Naive thymus-derived CD4-positive, alpha-beta T cell (primary cell): ENCODE measurements at places on chromosomes 6 and 20.
A peak's percentile ranks its signal among the peaks of the same experiment; 100 is the strongest.

GRCh38 chr6:6006006-6006427 lies 708 bp downstream of the NRN1 start:
- H3K4me3 ChIP-seq, result no peak overlapping the region
- peaks cover 58% of the 10 kb centered on the region for H3K4me1 ChIP-seq
- H3K27ac ChIP-seq, result no peak overlapping the region
- DNase-seq, result no peak

GRCh38 chr20:7379621-7380220 lies 560.5 kb downstream of the HAO1 start:
- no peaks in the 10 kb centered on the region for H3K27me3 ChIP-seq
- DNase-seq, result no peak
- H3K27ac ChIP-seq, result no peak overlapping the region
- no peak overlapping the region for H3K4me3 ChIP-seq
- H3K4me1 ChIP-seq, result no peaks in the 10 kb centered on the region

DNA sequence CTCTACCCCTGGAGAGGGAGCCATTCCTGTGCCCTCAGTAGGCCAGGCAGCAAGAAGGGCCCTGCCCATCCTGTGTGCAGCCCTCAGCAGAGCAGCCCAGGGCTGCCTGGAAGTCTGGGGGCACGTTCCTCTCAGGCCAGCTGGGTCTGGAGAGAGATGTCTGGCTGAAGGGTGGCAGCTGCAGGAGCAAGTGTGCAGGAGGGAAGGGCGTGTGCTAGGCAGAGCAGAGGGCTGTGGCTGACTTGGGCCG lies 62.7 kb downstream of the NOL4L start:
- H3K27ac ChIP-seq, result peak overlapping the region; percentile 60
- H3K4me1 ChIP-seq, result peaks cover 65% of the 10 kb centered on the region

DNA sequence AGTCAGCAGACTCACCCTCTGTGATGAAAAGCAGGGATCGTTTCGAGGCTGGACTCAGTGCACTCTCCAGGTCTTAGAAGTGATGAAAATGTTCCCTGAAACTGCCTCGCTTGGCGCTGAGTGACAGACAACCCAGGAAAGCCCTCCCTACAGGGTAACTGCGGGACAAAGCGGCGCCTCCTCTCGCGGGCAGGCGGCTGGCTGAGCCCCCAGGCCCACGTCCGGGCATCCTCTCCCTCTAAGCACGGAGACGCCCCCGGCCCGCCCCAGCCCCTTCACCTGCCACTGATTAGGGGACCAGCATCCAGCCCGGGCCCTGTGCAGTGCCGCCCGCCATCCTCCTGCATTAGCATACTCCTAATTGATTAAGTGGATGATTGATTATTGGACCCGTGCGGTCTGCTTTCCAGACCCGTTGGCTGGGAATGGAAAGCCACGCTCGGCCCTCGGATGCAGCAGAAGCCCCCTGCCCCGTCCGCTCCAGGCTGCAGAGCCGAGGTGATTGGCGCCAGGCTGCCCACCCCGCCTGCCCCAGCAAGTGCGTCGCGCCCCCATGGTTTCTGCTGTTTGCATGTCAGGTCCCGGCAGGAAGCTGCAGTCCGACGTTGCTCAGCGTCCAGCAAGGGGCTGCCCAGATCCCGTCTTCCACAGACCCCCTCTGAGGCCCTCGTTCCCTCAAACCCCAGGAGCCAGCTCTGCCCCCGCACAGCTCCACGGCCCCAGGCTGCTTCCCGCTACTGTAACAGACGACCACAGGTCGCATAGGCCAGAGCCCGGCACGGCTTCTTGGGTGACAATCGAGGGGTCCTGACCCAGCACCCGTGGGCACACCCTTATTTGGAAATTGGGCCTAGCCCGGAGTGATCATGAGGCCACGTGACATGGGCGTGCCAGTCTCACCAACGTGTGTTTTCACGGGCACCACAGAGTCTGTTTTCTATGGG lies 131.6 kb downstream of the DLL1 start:
- no peaks in the 10 kb centered on the region for H3K27me3 ChIP-seq
- no peak for DNase-seq

- no peak overlapping the region for H3K4me3 ChIP-seq
- no peak for DNase-seq
- no peaks in the 10 kb centered on the region for H3K27me3 ChIP-seq
- H3K4me1 ChIP-seq, result no peaks in the 10 kb centered on the region
Observed at GRCh38 chr20:32623667-32624157, 38.6 kb upstream of the NOL4L start.

GRCh38 chr20:722822-723644 lies 45.3 kb downstream of the SLC52A3 start:
- no peaks in the 10 kb centered on the region for H3K4me1 ChIP-seq
- H3K36me3 ChIP-seq, result no peaks in the 10 kb centered on the region
- no peak for DNase-seq
- no peak overlapping the region for H3K27ac ChIP-seq

GRCh38 chr6:127120023-127120786 lies 1.7 kb downstream of the RSPO3 start:
- peak; percentile 22 for DNase-seq
- no peaks in the 10 kb centered on the region for H3K36me3 ChIP-seq
- no peaks in the 10 kb centered on the region for H3K4me1 ChIP-seq
- peaks cover 5% of the 10 kb centered on the region for H3K27me3 ChIP-seq
- H3K4me3 ChIP-seq, result no peak overlapping the region

GRCh38 chr6:135280375-135281136 lies 99.4 kb downstream of the MYB start:
- H3K4me1 ChIP-seq, result no peaks in the 10 kb centered on the region
- DNase-seq, result no peak
- no peaks in the 10 kb centered on the region for H3K27me3 ChIP-seq
- H3K4me3 ChIP-seq, result no peak overlapping the region
- no peak overlapping the region for H3K27ac ChIP-seq
- no peaks in the 10 kb centered on the region for H3K36me3 ChIP-seq

GRCh38 chr20:62952373-62952967 lies at the start of gene SLC17A9:
Gene SLC17A9 (plus strand): TSS chr20:62952709. CDS start chr20:62952831, 122 bp downstream.
- H3K4me3 ChIP-seq, result peak within 1 kb of the TSS; percentile 65
- H3K4me1 ChIP-seq, result peaks cover 13% of the 10 kb centered on the region
- peaks cover 28% of the 10 kb centered on the region for H3K36me3 ChIP-seq
- H3K27ac ChIP-seq, result peak within 1 kb of the TSS; percentile 66

DNA sequence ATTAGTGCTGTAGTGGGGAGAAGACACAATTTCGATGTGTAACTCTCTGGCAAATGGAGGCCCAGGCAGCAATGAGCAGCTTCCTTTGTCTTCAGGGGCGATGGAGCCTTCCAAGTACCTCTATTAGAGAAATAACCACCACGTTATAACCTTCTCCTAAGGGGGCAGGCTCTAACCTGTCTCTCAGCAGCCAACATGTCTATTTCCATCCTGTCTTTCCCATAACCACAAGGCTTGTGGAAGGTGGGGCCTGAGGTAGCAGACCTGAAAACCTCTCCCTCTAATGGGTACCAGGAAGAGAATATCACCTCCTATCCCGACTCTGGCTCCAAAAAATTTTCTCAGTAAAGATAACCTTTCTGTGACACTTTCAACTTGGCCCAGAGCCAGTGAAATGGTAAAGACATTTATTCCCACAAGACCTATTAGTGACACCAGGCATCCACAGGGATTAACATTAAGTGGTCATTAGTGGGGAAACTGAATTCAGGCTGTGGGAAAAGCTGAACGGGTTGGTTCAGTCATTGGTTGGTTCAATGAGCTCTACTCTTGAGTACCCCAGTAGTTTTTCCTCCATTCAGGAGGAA lies 4.0 kb downstream of the PEX6 start:
- H3K27me3 ChIP-seq, result no peaks in the 10 kb centered on the region
- H3K4me1 ChIP-seq, result peaks cover 25% of the 10 kb centered on the region
- no peaks in the 10 kb centered on the region for H3K36me3 ChIP-seq

DNA sequence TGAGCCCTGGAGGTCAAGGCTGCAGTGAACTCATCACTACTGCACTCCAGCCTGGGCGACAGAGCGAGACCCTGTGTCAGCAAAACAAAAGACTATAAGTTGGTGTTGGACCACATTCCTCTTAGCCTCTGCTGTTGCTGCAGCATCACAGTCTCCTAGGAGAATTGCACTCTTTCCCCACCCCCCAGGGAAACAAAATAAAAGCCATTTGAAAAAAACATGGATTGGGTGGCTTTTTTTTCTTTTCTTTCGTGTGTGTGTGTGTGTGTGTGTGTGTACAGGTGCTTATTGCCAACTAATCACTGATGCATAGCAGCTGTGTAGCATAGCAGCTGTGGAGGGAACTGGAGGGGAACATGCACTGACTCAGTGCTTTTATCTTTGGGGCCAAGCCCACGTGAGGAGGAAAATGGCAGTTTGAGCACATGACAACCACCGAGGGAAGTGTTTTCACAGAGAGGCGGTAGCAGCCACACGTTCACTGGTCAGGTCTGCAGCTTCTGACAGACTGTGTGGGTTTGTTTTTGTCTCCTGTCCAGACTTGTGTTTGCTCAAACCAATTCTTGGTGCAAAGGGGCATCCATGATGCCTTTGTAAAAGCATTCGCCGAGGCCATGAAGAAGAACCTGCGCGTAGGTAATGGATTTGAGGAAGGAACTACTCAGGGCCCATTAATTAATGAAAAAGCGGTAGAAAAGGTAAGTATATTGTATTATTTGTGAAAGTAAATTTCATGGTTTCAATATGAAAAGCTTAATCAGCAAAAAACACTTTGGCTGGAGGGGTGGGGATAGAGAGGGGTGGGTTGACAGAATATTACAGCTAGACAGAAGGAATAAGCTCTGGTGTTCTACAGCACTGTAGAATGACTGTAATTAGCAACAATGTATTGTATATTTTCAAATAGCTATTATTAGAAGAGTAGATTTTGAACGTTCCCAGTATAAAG lies 27.7 kb downstream of the ALDH5A1 start:
- H3K4me1 ChIP-seq, result no peaks in the 10 kb centered on the region
- no peak overlapping the region for H3K27ac ChIP-seq
- DNase-seq, result no peak
- H3K27me3 ChIP-seq, result no peaks in the 10 kb centered on the region
- H3K36me3 ChIP-seq, result peaks cover 14% of the 10 kb centered on the region
- no peak overlapping the region for H3K4me3 ChIP-seq

- no peaks in the 10 kb centered on the region for H3K36me3 ChIP-seq
- no peaks in the 10 kb centered on the region for H3K27me3 ChIP-seq
- DNase-seq, result no peak
Observed at GRCh38 chr6:89387516-89388201, 24.4 kb downstream of the RRAGD start.

- no peak overlapping the region for H3K27ac ChIP-seq
- no peaks in the 10 kb centered on the region for H3K36me3 ChIP-seq
- H3K4me1 ChIP-seq, result no peaks in the 10 kb centered on the region
- H3K27me3 ChIP-seq, result no peaks in the 10 kb centered on the region
Observed at GRCh38 chr6:4545893-4546292, 230.3 kb upstream of the CDYL start.

DNA sequence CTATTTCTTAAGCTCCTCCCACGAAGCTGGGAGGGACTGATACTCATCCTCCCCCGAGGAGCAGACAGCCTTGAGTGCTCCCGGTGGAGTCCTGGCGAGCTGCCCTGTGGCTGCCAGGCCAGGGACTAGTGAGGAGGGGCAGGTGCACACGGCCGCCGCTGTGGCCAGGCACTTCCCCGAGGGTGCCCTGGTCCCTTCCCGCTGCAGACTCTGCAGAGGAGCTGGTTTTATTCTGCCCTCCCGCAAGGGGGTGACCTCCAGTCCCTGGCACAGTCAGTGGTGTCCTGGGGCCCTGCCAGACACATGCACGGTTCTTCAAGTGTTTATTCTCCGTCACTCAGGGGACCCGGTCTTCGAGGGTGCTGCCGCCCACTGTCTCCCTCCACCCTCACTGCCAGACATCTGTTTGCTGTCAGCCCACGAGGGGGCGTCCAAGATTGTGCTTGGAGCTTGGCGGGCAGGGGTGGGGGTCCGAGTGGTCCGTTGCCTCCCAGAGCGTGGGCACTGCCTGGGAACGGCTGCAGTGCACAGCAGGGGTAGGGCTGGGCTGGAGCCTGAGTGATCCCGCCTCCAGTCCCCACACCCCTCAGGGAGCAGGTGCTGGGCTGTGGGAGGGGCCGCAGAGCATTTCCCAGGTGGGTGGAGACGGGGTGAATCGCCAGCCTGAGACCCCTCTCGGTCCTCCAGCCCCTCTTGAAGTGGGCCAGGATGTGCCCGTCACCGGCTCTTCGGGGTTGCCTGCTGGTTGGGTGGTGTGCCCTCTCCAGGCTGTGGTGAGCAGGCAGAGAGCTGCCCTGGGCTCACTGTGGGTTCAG lies 3.1 kb upstream of the CABLES2 start:
- peaks cover 23% of the 10 kb centered on the region for H3K4me1 ChIP-seq
- no peaks in the 10 kb centered on the region for H3K27me3 ChIP-seq
- H3K36me3 ChIP-seq, result no peaks in the 10 kb centered on the region

DNA sequence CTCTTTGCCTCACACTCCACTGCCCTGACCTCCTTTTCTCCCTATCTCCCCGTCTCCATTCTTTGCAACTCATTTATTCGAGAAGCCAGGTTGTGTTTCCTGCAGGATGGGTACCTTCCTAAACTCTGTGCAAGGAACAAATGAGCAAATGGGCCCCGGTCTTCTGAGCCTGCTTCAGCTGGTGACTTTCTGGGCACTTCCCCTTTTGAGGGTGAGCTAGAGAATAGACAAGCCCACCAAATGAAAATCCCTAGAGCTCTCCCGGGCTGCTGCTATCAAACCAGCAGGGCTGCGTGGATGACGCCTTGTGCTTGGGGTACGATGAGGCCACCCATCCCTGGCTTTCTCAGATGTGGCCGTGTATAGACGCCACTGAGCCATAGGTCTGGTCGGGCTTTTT lies 91.0 kb upstream of the FOXA2 start:
- no peak overlapping the region for H3K4me3 ChIP-seq
- H3K27me3 ChIP-seq, result no peaks in the 10 kb centered on the region

DNA sequence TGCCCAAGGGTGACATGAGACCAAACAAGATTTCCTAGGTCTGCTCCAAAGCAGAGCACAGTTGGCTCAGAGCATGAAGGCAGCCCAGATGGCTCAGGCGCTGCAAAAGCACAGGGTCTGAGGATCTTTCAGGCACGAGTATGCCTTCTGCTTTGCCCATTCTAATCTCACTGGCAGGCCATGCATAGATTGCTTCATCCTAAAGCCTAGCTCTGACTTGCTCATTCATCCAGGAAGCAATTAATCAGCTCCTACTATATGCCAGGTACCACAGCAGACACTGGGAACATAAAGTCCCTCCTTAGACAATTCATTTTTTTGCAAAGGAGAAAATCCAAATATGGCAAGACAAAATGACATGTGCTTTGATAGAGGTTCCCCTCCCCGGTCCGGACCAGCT lies 31.2 kb downstream of the GPLD1 start:
- DNase-seq, result no peak
- no peak overlapping the region for H3K4me3 ChIP-seq
- H3K27ac ChIP-seq, result no peak overlapping the region
- no peaks in the 10 kb centered on the region for H3K4me1 ChIP-seq
- H3K36me3 ChIP-seq, result no peaks in the 10 kb centered on the region
- no peaks in the 10 kb centered on the region for H3K27me3 ChIP-seq

GRCh38 chr6:168136001-168136400 lies 57.0 kb upstream of the FRMD1 start:
- H3K27ac ChIP-seq, result no peak overlapping the region
- no peak for DNase-seq
- no peak overlapping the region for H3K4me3 ChIP-seq
- H3K4me1 ChIP-seq, result no peaks in the 10 kb centered on the region

DNA sequence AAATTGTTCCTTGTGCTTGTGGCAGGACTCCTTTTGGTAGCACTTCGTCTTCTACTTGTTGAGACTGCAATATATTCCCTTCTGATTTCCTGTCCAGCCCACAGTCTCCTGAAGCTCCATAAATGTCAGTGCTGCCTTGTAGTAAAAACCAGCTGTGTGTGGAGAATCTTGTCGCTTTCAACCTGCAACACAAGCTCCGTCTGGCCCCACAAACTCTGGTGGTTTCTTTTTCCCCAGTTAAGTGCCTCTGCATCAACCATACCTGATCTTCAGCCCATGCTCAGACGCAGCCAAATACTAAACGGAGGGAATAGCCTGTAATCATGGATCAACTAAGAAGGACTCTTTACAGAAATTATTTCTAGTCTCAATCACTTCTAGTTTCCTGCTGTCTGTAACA lies 1133.3 kb upstream of the ADGRB3 start:
- no peak for DNase-seq
- no peak overlapping the region for H3K27ac ChIP-seq
- no peaks in the 10 kb centered on the region for H3K36me3 ChIP-seq
- no peaks in the 10 kb centered on the region for H3K4me1 ChIP-seq
- no peak overlapping the region for H3K4me3 ChIP-seq
